Bronchial epithelial cell (primary cell): ENCODE measurements at places on chromosomes 1 and 21. TPM values are rescaled to one million over a fixed set of nuclear protein-coding genes. Genes with fewer than 3 reads are reported as not detected.

TTC39A gene
- total RNA-seq = 6.1 and 20.5 TPM in 2 replicates

DNA sequence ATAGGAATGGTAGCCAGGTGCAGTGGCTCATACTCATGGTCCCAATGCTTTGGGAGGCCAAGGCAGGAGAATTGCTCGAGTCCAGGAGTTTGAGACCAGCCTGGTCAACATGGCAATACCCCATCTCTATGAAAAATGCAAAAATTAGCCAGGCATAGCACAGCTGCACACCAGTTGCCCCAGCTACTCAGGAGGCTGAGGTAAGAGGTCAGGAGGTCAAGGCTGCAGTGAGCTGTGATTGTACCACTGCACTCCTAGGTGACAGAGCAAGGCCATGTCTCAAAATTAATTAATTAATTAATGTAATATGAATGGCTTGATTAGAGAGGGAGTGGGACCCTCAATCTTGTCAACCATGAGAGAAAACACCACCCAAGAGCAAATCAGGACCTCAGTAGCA lies 198.7 kb upstream of the DUSP10 start:
- no peak for DNase-seq

DNA sequence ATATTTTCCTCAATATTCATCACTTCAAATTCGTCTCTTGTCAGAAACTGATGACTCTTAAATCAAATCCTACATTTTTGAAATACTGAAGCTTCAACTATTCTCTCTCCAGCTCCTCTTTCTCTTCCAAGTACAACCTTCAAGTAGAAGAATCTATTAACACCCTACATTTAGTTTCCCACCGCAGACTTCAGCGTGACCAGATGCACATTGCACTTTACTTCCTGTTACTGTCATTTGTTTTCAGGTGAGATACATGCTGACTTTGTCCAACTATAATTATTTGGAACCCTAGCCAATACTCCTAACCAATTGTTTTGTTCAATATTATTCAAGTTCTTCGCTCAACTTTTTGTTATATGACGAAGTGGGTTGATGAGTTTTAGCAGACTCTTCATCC lies 116.0 kb downstream of the MRPL39 start:
- DNase-seq = no peak

DNA sequence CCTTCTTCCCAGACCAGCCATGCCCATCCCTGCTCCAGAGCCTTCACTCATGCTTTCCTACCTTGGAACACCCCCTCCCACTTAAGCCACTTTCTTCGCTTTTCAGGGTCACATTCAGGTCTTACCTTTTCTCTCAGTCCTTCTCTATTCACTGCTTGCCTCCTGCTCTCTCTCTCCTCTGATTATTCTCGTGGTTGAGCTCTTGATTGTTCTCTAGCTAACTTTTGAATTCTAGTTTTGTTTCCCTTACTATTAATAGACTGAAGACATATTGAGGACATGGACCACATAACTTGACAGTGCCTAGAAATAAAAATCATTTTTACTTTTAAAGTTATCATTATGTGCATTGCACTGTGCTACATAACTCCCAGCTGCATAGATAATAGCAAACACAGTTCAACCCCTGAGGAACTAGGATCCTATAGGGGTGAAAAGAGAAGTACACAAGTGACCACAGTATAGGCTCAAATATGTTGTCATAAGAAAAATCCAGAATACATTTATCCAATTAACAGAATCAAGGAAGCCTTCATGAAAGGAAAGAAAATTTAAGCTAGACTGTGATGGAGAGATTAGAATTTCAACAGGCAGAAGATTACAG lies 21.5 kb downstream of the INSL5 start:
- no peak for DNase-seq

DNA sequence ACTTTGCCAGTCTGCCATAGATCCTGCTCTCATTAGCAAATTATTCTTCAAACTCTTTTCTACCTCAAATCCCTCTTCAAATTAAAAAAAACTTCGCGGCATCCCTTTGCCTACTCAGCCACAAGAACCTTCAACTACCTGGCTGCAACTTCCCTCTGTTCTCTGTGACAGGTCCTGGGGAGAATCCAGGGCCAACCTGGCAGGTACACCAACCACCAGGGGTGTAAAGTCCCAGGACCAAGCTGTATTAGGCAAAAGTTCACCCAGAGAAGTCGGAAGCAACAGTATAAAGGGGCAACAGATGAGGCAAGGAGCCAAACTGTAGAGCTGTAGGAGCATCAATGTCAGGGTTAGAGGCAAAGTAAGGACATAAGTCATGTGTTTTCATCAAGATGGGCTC lies 18.3 kb upstream of the ITLN2 start:
- DNase-seq = no peak

- DNase-seq = peak; percentile 87
These were observed 19.9 kb upstream of the ERICH3 start for GRCh38 chr1:74693473-74693872.

GRCh38 chr1:161182214-161182613 lies 4.9 kb upstream of the B4GALT3 start:
- DNase-seq = peak; percentile 73

GRCh38 chr1:35577071-35577998 lies 4.2 kb downstream of the TFAP2E start:
- no peak for DNase-seq

SPATA1 gene
- 0.26 and 0.38 TPM in 2 replicates for total RNA-seq

CHI3L1 gene
- 0.79 and 1.7 TPM in 2 replicates for total RNA-seq
